Activated CD4-positive, alpha-beta T cell treated with anti-CD3 and anti-CD28 coated beads for 48 hours (primary cell): ENCODE measurements at places on chromosomes 1 and 21.

GRCh38 chr1:53516181-53516580 is 57.0 kb downstream of the DMRTB1 start:
- DNase-seq = no peak

DNA sequence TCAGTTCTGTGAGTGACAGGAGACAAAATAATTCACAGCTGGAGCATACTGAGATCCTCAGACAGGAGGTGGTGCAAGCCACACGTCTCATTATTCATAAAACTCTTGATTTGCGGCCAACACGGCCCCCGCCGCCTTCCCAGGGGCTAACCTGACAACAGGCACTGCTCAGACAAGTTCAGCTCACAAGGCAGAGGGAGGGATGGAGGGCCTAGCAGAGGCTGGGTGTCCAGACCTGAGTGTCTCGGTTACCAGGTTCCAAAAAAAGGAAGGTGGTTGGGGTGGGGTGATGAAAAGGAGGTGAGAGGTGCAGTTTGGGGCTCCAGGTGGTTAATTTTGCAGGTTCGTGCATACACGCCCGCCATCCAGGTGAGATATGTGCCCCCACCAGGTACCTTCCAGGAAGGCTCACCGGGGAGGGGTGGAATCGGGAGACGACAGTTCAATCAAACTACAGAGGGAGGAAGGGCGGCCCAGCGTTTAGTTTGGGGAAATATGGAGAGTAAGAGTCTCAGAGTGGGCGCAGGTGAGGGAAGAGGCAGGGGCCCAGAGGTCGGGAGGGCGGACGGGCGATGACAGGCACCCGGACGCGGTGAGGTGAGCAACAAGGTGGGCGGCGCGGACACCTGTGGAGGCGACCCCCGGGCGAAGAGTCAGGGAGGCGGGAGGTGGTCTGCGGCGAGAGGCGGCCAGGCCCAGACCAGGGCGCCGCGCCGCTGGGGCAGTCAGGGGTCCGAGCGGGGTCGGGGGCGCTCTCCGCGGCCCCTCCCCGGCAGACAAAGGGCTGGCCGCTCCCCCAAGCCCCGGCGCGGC is 629 bp downstream of the CTNNBIP1 start:
- peak; percentile 67 for DNase-seq

GRCh38 chr21:43294194-43294902 is 125.5 kb downstream of the CRYAA start:
- no peak for DNase-seq

- DNase-seq = no peak
Measured at GRCh38 chr1:194026422-194026821, 840.0 kb upstream of the B3GALT2 start.

DNA sequence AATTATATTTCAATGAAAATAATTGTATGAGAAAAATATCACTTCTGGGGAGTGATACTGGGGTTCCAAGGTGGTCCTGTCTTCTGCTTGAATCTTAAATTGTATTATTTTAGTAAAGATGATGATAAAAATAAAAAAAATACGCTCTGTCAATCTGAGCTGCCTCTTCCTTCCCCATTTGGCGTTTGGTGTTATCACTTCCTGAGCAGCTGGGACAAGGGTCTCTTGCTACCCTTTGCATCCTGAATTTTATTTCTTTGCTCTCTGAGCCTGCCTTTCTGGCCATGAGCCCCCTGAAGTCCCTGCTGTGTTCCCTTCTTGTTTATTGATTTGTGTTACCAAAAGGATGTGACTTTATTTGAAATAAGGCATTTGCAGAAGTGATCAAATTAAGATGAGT is 111.0 kb downstream of the KCNJ6 start:
- DNase-seq = no peak

DNA sequence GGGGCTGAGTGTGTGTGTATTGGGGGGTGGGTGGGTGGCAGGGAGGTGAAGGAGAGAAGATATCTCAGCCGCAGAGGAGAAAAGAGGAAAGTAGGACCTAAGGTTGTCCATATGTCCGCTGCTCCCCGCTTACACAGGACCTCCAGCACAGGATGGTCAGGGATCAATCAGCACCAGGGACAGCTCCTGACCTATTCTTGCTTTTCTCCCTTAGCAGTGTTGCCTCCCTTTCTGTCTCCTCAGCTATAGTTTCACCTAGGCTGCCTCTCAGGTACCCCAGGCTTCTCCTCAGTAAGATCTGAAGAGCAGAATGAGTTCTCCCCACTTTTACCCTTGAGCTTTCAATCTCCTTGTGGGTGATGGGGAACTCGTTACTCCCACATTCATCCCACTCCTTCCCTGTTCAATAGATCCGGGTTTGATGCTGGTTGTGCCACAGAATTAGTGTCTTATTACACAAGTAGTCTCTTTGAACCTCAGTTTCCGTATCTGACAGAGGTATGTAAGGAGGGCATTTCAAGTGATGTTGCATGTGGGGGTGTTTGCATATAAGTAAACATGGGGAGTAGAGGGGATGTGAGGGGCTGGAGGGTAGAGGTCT is 1.4 kb upstream of the DPH2 start:
- DNase-seq = peak; percentile 45

- no peak for DNase-seq
Measured at GRCh38 chr1:85027242-85027983, 20.9 kb downstream of the MCOLN3 start.

GRCh38 chr1:78005755-78006154 is 1.0 kb downstream of the DNAJB4 start:
- DNase-seq = no peak

GRCh38 chr21:35511696-35512162 is 462.6 kb upstream of the RUNX1 start:
- DNase-seq = no peak

GRCh38 chr1:150126811-150127210 is 22.9 kb upstream of the PLEKHO1 start:
- DNase-seq = no peak

GRCh38 chr1:22416555-22417454 is 34.8 kb upstream of the ZBTB40 start:
- peak; percentile 87 for DNase-seq

DNA sequence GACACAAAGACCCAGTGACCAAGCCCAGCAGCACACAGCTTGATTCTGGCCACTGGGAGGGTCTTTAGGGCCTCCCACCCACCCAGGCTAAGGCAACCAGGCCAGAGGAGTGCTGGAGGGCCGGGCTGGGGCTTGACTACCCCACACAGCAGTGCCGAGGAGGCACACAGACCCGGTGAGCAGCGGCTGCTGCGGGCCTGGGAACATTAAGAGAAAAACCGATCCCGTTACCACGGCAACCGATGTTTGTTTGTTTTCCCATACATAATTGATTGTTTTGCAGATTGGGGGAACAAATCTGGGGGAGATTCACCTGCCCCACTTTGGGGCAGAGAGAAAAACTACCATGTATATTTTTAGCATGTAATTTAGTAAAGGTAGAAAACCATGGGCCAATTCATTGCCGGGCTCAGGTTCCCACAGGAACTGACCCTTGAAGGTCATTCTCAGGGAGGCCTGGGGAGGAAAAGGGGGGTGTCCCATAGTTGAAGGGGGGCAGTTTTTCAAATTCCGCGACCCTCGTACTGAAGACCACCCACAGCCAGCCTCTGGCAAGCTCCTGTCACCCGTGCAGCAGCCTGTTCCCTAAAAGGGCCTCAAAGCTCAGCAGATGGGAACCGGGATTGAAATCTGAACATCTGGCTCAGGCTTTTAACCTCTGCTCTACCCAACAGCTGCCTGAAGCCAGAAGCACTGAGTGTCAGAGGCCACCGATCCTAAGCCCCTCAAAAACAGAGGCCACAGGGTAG is 35.3 kb downstream of the CHD5 start:
- DNase-seq = no peak
